ENCODE measurements at places on chromosomes 4 and X.

DNA sequence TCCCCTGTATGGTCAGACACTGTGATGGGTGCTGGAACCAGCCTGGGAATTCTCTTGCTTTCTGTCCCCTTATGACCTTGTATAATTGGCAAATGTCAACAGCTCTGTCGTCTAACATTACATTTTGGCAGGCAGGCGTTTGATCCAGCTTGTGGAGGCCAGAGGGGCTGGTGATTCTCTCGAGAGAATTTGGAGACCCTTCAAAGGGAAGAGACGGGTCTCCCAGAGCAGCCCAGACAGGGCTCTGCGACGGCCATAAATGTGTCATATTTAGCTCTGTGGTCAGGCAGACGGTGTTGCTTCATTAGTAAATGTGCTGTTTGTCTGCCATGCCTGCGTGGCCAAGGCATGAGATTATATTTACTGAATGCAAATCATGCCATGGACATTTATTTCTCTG is 68.7 kb downstream of the SORCS2 start:
- DNase-seq = no peak

- DNase-seq = no peak
Observed at GRCh38 chr4:122412547-122412946, 33.7 kb downstream of the ADAD1 start.

- no peak for DNase-seq
Observed at GRCh38 chr4:90118527-90119195, 8.5 kb upstream of the CCSER1 start.

DNA sequence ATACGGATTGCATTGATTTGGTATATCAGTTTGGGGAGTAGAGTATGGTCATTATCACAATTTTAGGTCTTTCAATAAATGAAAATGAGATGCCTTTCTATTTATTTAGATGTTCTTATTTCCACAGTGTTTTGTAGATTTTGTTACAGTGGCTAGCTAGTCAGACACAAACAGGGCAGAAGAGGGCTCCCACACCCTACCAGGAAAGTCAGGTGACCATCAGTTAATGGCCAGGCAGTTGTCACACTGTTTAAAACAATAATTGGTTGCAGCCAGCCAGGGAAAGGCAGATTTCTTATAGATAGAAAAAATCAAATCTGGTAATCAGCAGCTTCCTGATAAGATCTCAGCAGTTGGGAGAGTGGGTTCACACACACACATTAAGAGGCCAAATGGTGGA is 57.2 kb downstream of the UGT2B17 start:
- no peak for DNase-seq

DNA sequence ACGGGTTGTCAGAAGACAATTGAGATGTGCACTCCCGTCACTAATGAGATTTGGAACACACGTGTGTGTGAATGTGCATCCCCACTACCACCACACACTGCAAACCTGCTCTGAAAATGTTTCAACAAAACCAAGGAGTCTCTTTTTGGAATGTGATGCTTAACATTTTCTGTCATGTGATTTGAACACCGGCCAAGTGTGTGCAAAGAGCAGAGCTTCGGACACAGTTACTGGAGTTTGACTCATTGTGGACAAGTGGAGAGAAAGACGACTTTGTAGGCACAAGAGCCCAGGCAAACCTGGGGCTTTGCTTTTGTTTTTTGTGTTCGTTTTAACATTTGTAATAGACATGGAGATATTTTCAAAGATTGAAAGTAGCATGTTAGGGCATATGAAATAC is 49.2 kb downstream of the CCKAR start:
- DNase-seq = no peak

Data from NCI-H1694 (cell line).